WTC11 (cell line): ENCODE measurements at places on chromosomes 11 and 22. TPM values are rescaled to one million over a fixed set of nuclear protein-coding genes. Genes with fewer than 3 reads are reported as not detected.

- no peak for DNase-seq
- no peaks in the 10 kb centered on the region for H3K27me3 ChIP-seq
- no peaks in the 10 kb centered on the region for H3K4me1 ChIP-seq
- no peak overlapping the region for H3K27ac ChIP-seq
- H3K4me3 ChIP-seq, result no peak overlapping the region
- no peaks in the 10 kb centered on the region; the same call in 1 of the 2 replicates for H3K36me3 ChIP-seq
Observed at GRCh38 chr11:23283666-23284065, 423.4 kb upstream of the CCDC179 start.

DNA sequence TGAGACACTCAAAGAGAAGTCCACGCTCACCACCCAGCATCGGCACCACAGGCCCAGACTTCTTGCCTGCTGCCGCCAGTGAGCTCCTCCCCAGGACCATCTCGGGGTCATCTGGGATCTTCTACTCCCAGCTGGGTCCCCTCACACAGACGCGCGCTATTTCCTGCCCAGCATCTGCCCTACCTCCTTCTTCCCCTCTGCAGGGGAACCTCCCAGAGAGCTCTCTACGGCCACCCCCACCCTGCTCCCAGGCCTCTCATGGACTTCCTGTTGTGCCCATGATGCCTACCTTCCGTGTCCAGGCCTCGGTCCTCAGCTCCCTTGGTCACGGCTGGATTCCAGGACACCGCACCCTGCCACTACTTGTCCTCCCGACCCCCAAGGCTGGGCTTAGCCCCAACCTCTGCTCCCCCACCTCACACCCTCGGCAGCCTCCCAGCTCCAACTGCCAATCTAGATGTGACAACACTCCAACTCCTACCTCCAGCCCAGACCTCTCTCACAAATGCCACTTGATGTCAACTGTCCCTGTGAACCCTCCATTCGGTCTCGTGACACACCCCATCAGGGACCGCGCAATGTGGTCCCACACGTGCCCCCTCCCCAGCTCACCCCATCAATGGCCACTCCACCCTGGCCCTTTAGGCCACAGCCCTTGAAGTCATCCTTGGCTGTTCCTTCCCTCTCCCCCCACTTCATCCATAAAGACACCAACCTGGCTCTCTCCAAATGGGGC, 45.3 kb downstream of the SGSM3 start:
- H3K27ac ChIP-seq, result no peak overlapping the region
- no peaks in the 10 kb centered on the region for H3K4me1 ChIP-seq
- no peaks in the 10 kb centered on the region for H3K27me3 ChIP-seq
- H3K36me3 ChIP-seq, result peaks cover 20% of the 10 kb centered on the region

- H3K36me3 ChIP-seq, result no peaks in the 10 kb centered on the region
- H3K4me3 ChIP-seq, result peak overlapping the region; percentile 76
- H3K27me3 ChIP-seq, result peaks cover 26% of the 10 kb centered on the region
- no peak overlapping the region for H3K27ac ChIP-seq
- H3K4me1 ChIP-seq, result peaks cover 17% of the 10 kb centered on the region
Observed at GRCh38 chr22:21951931-21952465, 650 bp downstream of the PPM1F start.

Gene TMEM121B
- 7.5 to 8.3 TPM (median 7.7 TPM) in 3 replicates for total RNA-seq

Gene OSBP2
- 4.1 to 4.4 TPM (median 4.1 TPM) in 3 replicates for total RNA-seq

Gene P4HA3
- 0.13 to 0.14 TPM in 2 of 3 replicates, not detected in the other for total RNA-seq
